ENCODE measurements at places on chromosomes 3 and 15. TPM values are rescaled to one million over a fixed set of nuclear protein-coding genes. Genes with fewer than 3 reads are reported as not detected.

GOLGA8J gene
- polyA plus RNA-seq: 2.9 TPM

GPR15 gene
- polyA plus RNA-seq: not detected

CHAC1 gene
- 2.4 TPM for polyA plus RNA-seq

RBP2 gene
- polyA plus RNA-seq: 0.75 TPM

QRICH1 gene
- 97.6 TPM for polyA plus RNA-seq

TF gene
- 7.9 TPM for polyA plus RNA-seq

ZMYND10 gene
- polyA plus RNA-seq: 4.2 TPM

AHSG gene
- 0.62 TPM for polyA plus RNA-seq

ADAMTS9 gene
- polyA plus RNA-seq: 174 TPM

SLC24A5 gene
- 2.0 TPM for polyA plus RNA-seq

TTC21A gene
- 16.2 TPM for polyA plus RNA-seq

DNA sequence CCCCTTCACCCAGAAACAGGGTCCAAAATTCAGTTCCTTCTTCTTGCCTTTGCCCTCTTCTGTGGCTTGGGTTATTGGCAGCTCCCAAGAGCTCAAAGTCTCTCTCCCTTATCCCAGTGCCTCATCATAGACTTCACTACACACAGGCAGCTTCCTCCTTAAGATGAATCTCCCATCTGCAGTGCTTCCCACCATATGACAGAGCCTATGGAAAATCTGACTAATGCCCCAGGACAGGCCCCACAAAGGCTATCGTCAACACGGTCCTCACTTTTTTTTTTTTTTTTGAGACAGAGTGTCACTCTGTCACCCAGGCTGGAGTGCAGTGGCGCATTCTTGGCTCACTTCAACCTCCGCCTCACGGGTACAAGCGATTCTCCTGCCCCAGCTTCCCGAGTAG, 194.1 kb downstream of the MEX3B start:
- no peak for DNase-seq

- no peak for DNase-seq
Observed at GRCh38 chr3:124881976-124882697, 5.0 kb downstream of the ITGB5 start.

- DNase-seq: no peak
Observed at GRCh38 chr15:43229977-43230376, 9.2 kb upstream of the EPB42 start.

GRCh38 chr15:29945943-29946596, 123.8 kb upstream of the TJP1 start:
- no peak for DNase-seq

GRCh38 chr3:120302361-120302760, 17.3 kb upstream of the GPR156 start:
- DNase-seq: no peak

GRCh38 chr3:23128655-23129054, 74.5 kb upstream of the UBE2E2 start:
- DNase-seq: no peak

- no peak for DNase-seq
Observed at GRCh38 chr15:44812029-44812517, 75.7 kb downstream of the TRIM69 start.

GRCh38 chr3:8183627-8184026, 318.0 kb upstream of the LMCD1 start:
- no peak for DNase-seq

- no peak for DNase-seq
Observed at GRCh38 chr15:74869726-74870407, 3.3 kb downstream of the SCAMP2 start.

DNA sequence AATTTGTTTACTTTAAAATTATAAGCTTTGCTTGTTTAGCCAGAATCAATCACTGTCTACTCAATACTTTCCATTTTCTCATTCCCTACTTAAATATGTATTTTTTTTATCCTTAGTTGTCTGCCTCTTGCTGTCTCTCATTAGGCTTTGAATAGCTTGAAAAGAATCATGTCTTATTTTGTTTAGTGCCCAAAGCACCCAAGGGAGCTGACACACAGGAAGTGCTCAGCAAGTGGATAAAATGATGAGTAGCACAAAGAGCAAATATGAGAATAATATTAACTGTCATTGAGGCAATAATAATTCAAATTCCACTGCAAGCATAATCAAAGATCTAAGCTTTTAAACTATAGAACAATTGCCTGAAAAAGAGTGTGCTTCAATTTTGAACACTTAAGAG, 19.0 kb upstream of the IL1RAP start:
- no peak for DNase-seq

- no peak for DNase-seq
Observed at GRCh38 chr15:65233696-65234095, 22.4 kb upstream of the CILP start.

GRCh38 chr3:38334142-38335055, 12.2 kb upstream of the XYLB start:
- no peak for DNase-seq

DNA sequence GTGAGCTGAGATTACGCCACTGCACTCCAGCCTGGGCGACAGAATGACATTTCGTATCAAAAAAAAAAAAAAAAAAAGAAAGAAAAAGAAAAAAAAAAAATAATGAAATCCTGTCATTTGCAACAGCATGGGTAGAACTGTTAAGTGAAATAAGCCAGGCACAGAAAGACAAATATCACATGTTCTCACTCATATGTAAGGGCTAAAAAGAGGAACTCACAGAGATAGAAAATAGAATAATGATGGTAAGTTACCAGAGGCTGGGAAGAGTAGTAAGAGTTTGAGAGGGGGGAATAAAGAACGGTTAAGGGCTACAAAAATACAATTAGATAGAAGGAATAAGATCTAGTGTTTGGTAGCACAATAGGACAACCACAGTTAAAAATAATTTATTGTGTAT, 19.7 kb downstream of the DENND6A start:
- DNase-seq: no peak

DNA sequence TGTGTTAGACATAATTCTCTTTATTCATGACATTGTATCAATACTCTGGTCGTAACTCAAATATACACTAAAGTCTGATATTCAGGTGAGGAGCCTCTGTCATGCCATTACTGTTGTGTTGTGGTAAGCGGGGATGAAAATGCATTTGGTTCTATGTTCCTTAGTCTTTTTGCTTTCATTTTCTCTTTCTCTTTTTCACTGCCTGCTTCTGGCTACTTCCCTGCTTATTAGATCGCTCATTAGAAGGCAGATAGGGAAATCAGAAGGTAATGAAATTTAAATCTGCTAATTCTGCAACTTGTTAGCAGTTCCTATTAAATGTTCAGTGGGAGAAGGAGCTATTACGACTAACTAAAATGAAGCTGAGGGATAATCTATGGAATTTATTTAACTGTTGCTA, 345.0 kb downstream of the GRM7 start:
- no peak for DNase-seq

GRCh38 chr3:4584456-4585249, 91.5 kb downstream of the ITPR1 start:
- DNase-seq: peak; percentile 57

- no peak for DNase-seq
Observed at GRCh38 chr3:4772171-4772804, 206.9 kb upstream of the BHLHE40 start.

DNA sequence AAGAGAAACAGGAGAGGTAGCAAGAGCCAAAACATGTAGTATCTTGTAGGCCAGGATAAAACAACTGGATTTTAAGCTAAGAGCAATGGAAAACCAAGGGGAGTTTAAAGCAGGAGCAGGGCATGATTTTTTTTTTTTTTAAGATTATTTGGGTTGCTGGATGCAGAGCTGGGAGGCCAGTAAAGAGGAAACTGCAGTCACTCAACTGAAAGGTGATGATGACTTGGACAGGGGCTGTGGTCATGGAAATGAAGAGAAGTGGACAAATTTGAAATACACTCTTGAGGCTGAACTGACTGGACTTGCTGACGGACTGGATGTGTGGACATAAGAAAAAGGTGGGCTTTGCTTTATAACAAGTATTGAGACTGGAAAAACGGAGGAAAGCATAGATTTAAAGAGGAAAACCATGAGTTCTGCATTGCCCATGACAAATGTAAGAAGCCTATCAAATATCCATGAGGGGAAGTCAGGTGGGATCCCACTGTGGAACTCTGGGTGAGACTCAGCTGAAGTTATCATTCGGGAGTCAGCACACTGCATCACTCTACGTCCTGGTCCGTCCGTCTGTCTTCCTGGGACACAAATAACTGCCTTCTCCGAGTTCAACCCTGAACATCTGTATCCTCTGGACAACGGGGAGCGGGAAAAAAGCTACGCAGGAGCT, 688 bp downstream of the XPC start:
- DNase-seq: peak; percentile 31

GRCh38 chr3:101119535-101119934, 126.3 kb upstream of the ABI3BP start:
- DNase-seq: no peak

DNA sequence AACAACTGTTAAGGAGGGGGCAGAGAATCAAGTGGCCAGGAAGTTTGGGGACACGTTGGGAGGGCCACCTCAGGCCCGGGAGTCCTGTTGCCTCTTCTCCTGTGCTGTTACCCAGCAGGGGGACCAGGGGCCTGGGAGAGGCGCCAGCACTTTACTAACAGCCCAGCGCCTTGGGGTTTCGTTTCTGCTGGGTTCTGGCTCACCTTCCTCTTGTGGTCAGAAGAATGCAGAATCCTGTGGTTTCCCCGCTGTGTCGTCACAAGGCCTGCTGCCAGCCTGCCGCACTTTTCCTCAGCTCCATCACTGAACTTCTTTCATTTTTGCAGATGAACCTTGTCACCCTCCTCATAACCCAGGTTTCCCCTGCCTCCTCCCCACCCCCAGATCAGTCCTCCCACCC, 67.7 kb downstream of the SLC30A4 start:
- no peak for DNase-seq

GRCh38 chr15:62093809-62094208, 27.0 kb downstream of the C2CD4A start:
- DNase-seq: no peak

GRCh38 chr3:44984335-44984734, 8.3 kb downstream of the EXOSC7 start:
- no peak for DNase-seq

- no peak for DNase-seq
Observed at GRCh38 chr3:184349563-184350470, 11.6 kb downstream of the CLCN2 start.

DNA sequence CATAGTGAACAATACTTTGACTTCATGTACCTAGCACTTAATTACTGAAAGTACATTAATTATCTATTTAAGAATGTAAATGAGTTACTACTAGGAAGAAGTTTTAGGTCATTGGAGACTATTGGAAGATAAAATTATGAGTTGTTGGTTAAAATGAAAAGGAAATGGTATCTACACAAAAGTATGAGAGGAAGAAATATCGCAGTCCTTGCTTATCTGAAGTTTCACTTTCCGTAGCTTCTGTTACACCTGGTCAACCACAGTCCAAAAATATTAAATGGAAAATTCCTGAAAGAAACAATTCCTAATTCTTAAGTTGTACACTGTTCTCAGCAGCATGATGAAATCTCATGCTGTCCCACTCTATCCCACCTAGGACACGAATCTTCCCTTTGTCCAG, 57.8 kb downstream of the HACD2 start:
- DNase-seq: no peak

DNA sequence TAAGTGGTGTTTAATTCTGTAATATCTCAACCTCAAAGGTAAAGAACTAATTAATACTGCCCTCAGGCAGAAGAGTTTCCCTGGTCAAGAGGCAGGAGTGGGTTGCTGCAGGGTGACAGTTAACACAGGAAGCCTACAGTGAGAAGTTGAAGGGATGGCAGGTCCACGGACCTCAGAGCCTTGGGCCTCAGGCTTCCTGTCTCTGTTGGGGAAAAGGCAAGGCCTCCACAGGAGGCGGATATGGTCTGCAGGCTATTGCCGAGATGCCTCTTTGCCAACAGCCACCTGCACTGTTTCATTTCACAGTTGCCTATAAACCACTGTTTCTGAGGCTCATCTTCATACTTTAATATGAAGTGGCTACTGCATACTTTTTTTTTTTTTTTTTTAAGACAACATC, 33.3 kb upstream of the RPN1 start:
- no peak for DNase-seq

DNA sequence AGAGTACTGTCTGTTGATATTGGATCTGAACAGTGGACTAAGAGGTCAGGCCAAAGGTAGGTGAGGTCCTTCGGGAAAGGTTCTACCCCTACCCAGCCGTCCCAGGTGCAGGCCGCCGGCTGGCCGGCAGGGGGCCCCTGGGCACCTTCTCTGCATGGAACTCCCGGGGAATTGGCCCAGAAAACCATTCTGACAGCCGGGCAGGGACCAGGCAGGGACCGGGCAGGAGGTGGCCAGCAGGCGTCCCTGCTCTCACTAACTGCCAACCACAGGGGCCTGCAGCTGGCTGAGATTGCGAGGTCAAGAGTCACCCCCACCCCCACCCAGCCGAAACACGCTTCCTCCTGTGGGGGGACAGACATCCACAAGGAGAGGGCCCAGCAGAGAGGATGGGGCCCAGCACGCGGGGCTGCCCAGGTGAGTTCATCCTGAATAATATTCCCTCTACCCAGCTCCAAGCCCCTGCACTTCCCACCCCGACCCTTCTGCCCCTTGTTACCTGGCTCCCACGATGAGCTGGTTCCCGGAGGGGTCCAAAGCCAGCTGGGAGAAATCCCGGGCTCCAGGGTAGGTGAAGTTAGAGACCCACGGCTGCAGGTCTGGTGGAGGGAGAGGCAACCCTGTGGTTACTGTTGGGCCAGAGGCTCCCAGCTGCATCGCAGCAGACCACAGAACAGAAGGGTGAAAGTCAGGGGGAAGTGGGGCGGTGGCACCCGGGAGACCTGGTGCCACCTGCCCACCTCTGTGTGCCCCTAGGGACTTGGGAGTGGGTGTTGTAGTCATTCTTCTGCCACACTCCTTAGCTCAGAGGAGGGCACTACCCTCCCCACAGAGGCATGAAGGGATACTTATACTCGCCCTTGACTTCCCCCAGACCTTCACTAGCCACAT, 84.4 kb downstream of the SEMA5B start:
- peak; percentile 71 for DNase-seq

DNA sequence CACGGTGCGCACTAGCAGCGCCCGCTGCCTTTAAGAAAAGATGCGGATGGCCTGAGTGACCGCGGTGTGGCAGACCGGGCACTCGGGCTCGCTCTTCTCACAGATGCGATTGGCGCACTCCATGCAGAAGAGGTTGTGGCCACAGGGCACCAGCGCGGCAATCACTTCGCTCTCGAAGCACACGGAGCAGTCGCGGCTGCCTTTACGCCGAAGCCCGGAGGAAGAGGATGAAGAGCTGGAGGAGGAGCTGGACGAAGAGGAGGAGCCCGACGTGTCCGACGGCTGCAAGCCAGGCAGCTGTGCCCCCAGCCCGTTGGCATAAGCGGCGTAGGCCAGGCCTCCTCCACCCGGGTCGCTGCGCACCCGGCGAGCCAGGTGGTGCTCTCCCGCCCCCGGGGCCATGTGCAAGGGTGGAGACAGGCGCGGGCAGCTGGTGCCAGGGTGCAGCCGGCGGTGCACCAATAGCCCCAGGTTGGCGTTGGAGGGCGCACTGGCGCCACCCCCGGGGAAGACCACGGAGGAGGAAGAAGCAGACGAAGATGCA, 2.6 kb downstream of the MEX3B start:
- DNase-seq: peak; percentile 36

Data from left kidney (tissue), 8 donors.